ENCODE measurements at places on chromosomes 3 and 15. TPM values are rescaled to one million over a fixed set of nuclear protein-coding genes. Genes with fewer than 3 reads are reported as not detected.

- no peak for DNase-seq
- no peaks in the 10 kb centered on the region for H3K36me3 ChIP-seq
- no peak overlapping the region for H3K27ac ChIP-seq
- H3K4me1 ChIP-seq: peaks cover 10% of the 10 kb centered on the region
- no peak overlapping the region for H3K4me3 ChIP-seq
- H3K27me3 ChIP-seq: no peaks in the 10 kb centered on the region
Observed at GRCh38 chr15:40438712-40439111, 2.0 kb upstream of the BAHD1 start.

DNA sequence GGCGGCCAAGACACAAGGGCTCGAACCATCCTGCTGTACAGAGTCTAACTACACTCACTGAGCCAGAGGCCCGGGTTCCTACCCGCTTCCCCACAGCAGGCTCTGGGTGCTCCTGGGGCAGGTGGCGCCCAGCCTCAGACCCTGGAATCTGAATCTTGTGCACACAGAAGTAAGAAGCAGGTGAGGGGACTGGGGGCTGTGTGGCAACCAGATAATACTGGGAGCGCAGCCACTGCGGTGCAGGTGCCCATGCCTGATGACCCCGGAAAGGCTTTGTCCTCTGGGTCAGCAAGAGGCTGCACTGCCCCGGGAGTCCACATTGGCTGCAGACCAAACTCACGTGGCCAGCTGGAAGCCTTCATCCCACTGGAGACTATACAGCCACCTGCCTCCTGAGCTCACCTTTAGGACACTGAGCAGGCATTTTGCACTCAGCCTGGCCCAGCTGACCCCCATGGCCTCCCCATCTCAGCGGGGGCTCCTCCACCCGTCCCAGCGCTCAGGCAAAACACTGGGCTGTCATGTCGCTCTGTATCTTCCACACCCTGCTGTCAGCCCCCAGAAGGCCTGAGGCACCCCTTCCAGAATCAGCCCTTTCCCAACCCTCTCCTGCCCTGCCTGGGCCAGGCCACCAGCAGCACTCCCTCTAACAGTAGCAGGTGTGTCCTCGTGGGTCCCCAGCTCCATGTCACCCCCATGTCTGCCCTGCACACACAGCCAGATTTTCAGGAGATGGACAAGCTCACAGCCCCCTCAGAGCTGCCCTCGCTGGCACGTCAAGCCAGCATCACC, 101.0 kb upstream of the IQSEC1 start:
- no peaks in the 10 kb centered on the region for H3K4me1 ChIP-seq
- no peaks in the 10 kb centered on the region for H3K27me3 ChIP-seq
- H3K4me3 ChIP-seq: no peak overlapping the region
- H3K36me3 ChIP-seq: no peaks in the 10 kb centered on the region
- no peak overlapping the region for H3K27ac ChIP-seq

GOLGA6D gene
- total RNA-seq: 0.12 TPM

CLDN18 gene
- 0.17 TPM for total RNA-seq

MME gene
- total RNA-seq: 0.34 TPM

All from HCT116 (cell line).